ENCODE measurements at places on chromosomes 7 and 10. TPM values are rescaled to one million over a fixed set of nuclear protein-coding genes. Genes with fewer than 3 reads are reported as not detected.

The RNF32 gene
- total RNA-seq = 1.3 TPM

DNA sequence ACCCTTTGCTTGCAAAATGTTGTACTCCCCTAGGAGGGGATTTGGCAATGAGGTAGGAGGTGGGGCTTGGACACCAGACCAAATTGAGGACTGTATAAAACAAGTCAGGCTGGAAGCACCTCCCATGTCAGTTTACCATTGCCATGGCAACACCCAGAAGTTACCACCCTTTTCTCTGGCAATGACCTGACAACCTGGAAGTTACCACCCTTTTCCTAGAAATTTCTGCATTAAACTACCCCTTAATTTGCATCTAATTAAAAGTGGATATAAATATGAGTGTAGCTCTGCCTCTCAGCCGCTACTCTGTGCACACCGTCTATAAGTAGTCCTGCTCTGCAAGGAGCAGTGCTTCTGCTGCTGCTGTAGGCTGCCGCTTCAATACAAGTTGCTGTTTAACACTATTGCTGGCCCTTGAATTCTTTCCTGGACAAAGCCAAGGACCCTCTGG is 7.8 kb upstream of the BLNK start:
- no peaks in the 10 kb centered on the region for H3K4me1 ChIP-seq
- DNase-seq = no peak
- no peak overlapping the region for H3K27ac ChIP-seq
- no peaks in the 10 kb centered on the region for H3K27me3 ChIP-seq
- H3K36me3 ChIP-seq = no peaks in the 10 kb centered on the region
- no peak overlapping the region for H3K4me3 ChIP-seq

The ZNF679 gene
- total RNA-seq = not detected

The ARL4A gene
- total RNA-seq = 32.2 TPM

The COL17A1 gene
- 0.46 TPM for total RNA-seq

DNA sequence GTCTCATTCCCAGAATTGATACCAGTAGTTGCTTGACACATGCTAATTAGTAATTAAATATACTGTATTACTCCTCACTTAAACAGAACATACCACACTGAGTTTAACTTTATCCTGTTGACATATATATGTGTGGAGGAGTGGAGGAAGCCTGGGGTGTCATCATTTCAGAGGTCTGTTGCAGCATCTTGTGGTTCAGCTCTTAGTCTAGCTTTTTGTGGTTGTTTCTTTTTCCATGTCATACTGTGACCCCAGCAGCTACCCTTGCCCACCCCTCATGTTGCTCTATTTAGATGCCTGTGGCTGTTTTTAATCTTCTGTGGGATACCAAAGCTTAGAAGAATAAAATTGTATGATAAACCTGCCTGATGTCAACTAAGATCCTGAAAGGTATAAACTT is 875.4 kb downstream of the LRMDA start:
- no peak overlapping the region for H3K4me3 ChIP-seq
- no peaks in the 10 kb centered on the region for H3K36me3 ChIP-seq
- H3K27me3 ChIP-seq = no peaks in the 10 kb centered on the region
- DNase-seq = no peak
- peaks cover 9% of the 10 kb centered on the region for H3K4me1 ChIP-seq

The FFAR4 gene
- total RNA-seq = not detected
